ENCODE measurements at places on chromosomes 6 and 20.

- no peak for DNase-seq
Measured at GRCh38 chr6:144578385-144579350, 293.5 kb downstream of the UTRN start.

DNA sequence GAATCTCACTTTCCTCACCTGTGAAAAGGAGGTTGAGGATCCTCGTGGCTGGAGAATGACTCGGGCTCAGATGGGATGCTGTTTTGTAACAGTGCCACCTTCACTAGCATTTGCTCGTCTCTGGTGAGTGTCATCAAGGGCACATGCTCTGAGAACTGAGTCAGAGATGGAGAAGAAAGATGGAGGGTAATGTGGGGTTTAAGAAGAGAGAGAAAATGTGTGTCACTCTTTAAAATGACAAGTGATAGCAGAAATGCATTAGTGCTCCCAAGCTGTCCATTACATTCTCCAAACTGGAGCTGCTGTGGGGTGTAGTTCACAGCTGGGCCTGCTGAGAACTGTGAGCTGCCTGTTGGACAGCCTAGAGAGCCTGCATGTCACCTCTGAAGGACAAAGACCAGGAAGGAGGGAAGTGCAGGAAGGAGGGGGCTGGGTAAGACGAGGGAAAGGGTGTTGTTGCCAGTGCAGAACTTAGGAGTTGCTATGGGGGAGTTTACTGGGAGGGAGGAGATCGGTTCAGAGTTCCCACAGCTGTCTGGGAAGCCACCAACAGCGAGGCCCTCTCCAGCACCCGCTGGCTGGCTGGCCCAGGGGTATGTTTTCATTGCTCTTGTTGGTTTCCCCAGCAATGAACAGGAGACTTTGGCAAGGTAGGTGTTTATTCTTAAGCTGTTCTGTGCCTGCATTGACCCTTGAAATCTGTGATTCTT, 19.8 kb downstream of the GMPR start:
- DNase-seq: no peak

- DNase-seq: no peak
Measured at GRCh38 chr6:71124340-71124739, 164.3 kb upstream of the OGFRL1 start.

- DNase-seq: no peak
Measured at GRCh38 chr6:48078120-48078519, 32.9 kb downstream of the PTCHD4 start.

- DNase-seq: no peak
Measured at GRCh38 chr6:81690073-81690472, 62.4 kb downstream of the TENT5A start.

DNA sequence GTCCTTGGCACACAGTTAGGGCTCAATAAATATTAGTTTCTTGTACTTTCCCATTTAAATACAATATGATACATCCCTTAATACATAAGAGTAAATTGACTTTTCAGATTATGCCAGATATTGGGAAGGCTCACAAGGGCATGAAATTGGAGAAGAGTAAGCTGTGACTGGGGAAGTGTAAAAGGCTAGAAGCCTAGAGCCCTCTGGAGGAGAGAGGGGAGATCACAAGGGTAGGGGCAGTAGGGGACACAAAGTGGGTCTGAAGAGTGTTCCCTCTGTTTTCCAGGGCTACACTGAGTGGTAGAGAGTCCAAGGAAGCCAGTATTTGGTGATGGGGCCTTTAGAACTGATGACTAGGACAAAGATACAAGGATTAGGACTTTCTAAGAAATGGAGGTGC, 562.9 kb upstream of the CHD6 start:
- DNase-seq: no peak
